ENCODE measurements at places on chromosomes 1 and 21.
A peak's percentile ranks its signal among the peaks of the same experiment; 100 is the strongest.

- DNase-seq = no peak
Measured at GRCh38 chr21:33432496-33432895, 29.3 kb downstream of the IFNGR2 start.

- DNase-seq = no peak
Measured at GRCh38 chr1:222588135-222588534, 1.6 kb downstream of the TAF1A start.

DNA sequence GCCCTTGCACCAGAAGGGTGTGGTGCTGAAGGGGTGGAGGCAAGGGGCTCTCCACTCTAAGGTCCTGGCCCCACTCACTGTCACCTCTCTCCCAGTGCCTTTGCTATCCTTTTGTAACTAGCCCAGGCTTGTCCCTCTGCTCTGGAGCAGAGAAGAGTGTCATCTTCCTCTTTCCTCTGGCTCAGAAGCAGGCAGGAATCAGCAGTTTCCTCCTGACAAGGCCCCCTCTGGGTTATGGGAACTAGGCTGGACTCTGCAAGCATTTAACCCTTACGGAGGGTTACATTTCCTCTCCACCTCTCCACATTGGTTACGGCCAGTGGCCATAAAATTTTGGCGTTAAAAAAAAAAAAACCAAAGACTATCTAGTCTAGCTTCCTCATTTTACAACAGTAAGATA, 30.4 kb downstream of the PLXNA2 start:
- no peak for DNase-seq

DNA sequence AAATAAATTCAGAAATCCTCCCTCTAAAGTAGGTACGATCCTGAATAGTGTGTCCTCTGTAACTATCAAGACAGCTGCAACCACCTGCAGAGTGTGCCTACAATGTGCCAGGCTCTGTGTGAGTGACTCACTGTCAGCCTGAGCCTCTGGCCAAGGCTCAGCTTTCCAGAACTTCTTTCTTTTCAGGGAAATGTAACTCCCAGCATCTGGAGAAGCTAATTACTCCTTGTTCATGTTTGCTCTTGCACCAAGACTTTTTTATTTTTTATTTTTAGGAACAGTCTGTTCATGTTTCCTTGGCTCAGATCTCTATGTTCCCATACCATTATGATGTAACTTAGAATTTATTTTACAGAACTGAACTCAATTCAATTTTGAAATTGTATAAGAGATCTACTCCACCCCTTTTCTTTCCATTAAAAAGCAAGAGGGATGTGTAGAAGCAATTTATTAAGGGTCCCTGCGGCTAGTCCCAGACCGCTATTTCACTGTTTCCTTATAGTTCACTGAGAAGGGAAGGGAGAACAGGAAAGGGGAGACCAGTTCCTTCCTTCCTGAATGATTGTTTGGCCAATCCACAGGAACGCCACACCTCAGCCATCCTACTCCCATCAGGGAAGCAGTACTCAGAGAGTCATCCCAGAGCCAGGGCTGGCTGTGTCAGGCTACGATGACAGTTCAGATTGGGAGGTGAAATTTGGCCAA, 112.4 kb upstream of the ZNF648 start:
- DNase-seq = no peak

- peak; percentile 94 for DNase-seq
Measured at GRCh38 chr1:24108334-24109165, 3.4 kb downstream of the MYOM3 start.

- DNase-seq = no peak
Measured at GRCh38 chr21:42265231-42265812, 46.4 kb downstream of the ABCG1 start.

- no peak for DNase-seq
Measured at GRCh38 chr1:1892079-1892762, 1.3 kb upstream of the GNB1 start.

GRCh38 chr1:66271216-66271903, 262.6 kb upstream of the SGIP1 start:
- peak; percentile 99 for DNase-seq

GRCh38 chr1:171113382-171113781, 22.7 kb downstream of the FMO3 start:
- no peak for DNase-seq

- DNase-seq = no peak
Measured at GRCh38 chr1:223246476-223247112, 103.5 kb upstream of the TLR5 start.

DNA sequence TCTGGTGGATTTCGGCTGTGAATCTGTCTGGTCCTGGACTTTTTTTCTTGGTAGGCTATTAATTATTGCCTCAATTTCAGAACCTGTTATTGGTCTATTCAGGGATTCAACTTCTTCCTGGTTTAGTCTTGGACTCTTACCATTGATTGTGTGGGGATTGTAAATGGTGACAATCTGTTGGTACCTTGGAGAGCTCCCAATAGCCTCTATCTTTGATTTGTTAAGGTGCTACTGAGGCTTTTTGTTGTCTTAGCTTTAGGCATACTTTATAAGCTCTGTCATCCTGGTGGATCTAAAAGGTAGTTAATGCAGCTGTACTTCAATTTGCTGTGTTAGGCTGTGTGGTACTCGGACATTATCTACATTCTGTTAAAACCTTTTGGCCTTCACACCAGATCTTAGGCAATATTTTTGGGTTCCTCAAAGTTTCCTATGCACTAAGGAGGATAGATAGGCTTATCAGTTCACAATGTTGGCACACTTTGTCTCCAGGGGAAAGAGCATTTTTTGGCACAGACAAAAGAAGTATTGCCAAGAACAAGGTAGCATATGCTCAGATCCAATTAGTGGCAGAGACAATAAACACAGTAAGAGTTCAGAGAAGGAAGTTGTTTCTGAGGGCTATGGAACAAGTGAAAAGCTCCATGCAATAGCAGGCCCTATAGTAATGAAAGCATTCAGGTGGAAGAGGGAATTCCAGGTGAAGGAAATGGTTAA, 230.4 kb downstream of the PDE4B start:
- peak; percentile 18 for DNase-seq

GRCh38 chr21:25887646-25888306, 153.0 kb downstream of the GABPA start:
- DNase-seq = no peak

GRCh38 chr1:171935086-171935485, 93.8 kb downstream of the DNM3 start:
- DNase-seq = no peak

DNA sequence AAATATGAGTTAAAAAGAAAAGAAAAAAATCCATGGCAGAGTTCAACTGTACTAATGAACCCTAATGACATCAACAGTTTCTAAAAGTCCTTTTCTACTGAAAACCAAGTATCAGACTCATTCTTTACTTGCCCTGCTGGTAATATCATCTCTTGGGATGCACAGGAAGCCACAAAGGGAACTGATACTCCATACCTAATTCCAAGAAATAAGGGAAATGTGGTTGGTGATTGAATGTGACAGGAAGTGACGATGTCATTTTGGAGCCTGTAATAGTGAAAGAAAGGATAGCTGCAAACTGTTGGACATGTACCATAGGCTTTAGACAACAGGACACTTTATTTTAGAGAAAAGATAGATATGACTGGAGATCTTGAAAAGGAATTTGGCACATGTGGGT, 98.7 kb upstream of the VAV3 start:
- no peak for DNase-seq

DNA sequence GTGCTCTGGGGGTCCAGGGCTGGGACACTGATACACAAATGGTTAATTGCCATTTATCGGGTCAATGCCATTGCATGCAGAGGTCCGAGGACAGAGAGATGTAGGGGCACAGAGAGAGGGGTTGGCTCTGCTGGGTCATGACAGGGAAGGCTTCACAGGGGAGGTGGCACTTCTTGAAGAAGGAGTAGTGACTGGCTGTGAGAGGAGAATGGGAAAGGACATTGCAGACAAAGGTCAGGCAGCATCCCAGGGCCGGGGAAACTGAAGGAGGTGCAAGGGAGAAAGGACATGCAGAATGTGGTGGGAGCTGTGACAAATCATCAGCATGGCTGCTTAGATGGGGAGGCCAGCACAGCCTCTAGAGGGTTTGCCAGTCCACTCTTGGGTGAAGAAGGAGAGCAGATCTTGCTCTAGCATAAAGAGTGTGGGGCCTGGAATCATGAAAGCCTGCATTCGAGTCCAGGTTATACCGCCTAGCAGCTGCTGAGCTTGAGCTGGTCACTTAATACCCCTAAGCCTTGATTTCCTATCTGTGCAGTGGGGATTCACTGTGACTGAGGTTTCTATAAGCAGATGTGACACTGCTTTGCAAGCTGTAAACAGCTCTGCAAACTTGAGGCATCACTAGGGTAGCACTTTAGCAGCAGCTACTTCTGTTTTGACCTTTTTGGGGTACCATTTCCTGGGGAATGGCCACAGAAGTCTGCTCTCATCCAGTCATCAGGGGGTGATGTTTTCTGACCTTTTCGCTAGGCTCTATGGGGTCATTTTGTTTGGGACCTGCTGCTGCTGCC, 59.2 kb upstream of the EPS8L3 start:
- DNase-seq = no peak

DNA sequence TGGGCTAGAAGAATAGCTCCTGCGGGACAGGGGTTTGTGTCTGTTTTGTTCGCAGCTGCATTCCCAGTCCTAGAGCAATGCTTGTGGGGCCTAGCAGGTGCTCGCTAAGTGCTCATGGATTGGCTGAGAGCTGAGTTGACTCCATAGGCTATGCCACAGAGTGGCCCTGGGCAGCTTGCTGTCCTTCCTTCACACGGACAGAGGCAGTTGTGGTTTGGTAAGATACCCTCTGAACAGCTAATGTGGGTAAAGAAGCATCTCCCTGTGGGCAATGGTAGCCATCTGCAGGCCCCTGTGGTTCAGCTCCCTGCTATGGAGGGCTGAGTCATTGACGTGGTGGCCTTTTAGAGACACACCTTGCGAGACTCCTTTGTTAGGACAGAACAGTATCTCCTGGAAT, 23.5 kb upstream of the LBR start:
- no peak for DNase-seq

DNA sequence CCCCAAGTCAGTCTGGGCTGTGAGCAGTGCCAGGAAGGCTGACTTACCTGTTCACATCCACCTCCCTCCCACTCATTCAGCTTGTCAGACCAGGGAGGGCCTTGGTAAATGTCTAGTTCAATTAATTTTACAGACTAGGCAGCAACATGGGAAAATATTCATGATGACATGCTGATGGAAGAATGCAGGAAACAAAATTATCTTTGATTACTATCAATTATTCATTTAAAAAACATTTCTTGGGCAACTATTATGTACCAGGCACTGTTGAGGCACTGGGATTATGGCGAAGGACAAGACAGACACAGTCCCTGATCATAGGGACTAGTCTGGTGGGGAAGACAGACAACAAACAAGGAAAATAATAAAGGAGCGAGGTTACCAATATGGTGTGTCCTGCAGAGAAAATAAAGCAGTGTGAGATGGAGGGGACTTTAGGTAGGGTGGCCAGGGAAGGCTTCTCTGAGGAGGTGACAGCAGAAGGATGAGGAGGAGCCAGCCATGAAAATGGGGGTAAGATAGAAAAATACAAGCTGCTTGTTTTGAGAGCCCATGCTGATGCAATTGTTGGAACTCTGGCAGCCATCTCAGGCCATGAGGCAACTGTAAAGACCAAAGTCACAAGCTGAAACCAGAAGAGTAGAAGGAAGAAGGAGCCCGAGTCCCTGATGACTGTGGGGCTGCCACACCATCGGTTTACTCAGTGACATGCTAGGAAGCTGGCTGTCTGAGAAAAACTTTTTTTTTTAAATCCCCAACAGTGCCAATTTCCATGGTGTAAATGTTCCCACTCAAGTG, 14.0 kb downstream of the TRIM62 start:
- DNase-seq = no peak

- DNase-seq = no peak
Measured at GRCh38 chr1:93993731-93994130, 84.5 kb upstream of the GCLM start.

DNA sequence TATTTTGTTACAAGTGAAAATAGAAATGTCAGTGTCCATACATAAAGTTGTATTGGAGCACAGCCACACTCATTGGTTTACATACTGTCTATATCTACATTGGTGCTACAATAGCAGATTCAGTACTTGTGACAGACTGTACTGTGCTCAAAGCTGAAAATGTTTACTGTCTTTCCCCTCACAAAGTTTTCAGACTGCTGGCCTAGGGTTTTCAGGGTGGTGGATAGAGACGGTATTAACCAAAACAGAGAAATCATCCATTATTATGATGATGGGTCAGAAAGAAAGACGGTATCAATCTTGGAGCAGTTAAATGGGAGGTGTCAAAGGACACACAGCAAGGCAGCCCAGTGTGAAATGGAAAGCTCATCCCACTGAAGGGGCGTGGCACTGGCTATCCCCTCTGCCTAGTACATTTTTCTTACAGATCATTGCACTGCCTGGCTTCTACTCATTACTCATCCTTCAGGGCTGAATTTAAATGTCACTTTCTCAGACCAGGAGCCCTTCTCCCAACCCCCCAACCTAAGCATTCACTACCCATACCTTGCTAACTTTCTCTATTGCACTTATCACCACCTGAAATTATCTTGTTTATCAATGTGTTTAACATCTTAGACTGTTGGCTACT, 10.2 kb downstream of the JAK1 start:
- no peak for DNase-seq

DNA sequence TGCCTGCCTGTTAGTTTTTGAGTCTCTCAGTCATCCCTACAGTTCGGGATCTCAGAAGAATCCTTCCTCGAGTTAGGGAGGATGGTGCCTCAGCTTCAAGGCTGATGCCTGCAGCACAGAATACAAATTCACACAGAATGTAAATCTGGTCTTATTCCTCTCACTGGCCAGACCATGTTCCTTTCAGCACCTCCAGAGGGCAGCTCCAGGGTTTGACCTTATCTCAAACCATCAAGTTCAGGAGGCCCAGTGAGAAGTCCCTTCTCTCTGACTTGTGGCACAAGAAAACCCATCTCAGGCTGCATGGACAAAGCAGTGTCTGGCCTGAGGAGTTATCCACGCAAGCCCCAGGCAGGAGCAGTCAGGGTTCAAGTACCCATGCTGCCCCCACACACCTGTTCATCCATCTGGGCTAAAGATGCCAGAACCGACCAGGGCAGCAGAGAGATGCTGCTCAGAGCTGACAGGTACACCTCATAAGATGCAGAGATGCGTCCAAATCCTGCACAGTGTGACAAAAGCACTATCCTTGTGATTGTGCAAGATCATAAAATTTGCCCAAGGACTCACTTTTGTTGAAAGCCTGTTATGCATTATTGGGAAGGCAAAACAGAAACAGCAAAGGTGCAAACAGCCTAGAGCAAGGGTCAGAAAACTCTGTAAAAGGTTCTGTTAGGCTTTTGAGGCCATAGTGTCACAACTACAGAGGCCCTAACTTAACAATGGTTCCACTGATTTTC, 49.8 kb downstream of the BCAR3 start:
- DNase-seq = no peak
